ENCODE measurements at places on chromosomes 6 and 20.

DNA sequence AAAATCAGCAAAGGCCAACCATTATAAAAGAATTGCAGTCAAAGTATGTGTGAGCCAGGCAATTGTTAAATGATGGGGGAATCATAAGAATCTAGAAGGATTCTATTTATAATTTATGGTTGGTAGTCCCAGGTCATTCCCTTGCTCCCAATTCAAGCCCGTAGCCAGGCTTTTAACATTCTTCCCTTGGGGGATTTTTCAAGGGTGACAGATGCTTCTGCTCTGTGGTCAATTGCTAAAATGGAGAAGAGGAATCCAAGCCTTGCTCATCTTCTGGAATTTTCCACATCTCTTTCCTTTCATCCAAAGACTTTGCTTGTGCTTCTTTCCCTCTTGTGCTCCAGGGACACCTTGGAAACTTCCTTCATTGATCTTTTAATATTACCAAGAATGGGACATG, 18.0 kb upstream of the BCAS1 start:
- DNase-seq = no peak

DNA sequence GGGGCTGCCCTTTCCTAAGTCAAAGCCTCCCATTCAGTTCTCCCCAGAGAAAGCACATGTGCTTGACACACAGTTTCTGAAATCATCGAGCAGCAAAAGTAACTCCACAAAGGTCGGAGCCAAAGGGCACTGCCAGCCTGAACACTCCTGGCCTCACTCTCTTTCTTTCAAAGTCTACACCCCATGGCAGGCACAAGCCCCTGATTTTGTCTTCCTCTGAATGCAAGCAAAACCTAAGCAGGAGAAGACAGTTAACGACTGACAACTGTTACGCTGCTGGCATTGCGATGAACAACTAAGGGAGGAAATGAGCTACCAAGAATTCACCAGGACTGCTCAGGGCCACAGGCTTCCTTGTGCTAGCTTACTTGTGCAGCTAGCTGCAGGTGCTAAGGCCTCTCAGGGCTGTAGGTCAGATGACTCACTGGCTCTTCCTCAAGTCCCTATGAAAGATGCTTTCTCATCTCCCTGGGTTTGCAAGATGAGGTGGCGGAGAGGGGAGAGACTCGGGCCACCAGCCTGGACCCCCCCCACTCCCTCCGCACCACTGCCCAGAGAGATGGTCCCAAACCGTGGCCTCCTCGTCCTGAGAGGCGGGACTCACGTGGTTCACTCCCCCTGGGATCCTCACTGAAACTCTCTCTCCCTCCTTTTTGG, 208.2 kb downstream of the DLL1 start:
- no peak for DNase-seq

DNA sequence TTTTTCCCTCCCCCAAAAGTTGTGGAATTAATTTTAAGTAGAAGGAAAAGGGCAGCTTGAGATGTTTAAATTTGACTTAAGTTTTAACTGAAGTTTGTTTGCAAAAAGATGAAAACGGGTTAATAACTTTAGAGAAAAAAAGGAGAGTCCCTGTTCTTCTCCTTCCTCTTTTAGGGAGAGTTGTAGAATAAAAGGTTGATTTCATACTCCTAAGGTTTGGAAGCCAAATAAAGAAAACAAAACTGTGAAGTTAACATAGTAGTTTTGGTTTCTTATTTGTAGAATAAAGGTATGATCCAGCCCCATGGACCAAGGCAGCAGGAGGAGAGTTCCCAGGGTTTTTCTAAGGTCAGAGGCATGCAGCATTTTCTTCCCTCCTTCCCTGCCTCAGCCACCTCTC, 33.4 kb downstream of the FOXO3 start:
- no peak for DNase-seq

DNA sequence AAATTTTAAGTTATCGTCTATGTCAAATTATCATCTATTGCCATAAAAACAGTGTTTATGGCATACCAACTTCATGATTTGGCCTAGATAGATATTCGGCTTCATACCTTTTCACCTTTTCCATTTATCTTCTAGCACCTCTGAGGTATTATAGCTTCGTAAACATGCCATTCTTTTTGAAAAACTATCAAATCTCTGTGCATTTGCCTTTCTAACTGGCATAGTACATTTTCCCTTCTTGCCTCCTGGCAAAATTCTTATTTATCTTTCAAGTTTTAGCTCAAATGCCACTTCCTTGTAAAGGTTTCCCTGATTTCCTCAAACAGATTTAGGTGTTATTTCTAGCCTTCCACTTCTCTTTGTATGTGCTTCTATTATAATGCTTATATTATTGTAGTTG, 7.0 kb upstream of the REV3L start:
- DNase-seq = no peak

DNA sequence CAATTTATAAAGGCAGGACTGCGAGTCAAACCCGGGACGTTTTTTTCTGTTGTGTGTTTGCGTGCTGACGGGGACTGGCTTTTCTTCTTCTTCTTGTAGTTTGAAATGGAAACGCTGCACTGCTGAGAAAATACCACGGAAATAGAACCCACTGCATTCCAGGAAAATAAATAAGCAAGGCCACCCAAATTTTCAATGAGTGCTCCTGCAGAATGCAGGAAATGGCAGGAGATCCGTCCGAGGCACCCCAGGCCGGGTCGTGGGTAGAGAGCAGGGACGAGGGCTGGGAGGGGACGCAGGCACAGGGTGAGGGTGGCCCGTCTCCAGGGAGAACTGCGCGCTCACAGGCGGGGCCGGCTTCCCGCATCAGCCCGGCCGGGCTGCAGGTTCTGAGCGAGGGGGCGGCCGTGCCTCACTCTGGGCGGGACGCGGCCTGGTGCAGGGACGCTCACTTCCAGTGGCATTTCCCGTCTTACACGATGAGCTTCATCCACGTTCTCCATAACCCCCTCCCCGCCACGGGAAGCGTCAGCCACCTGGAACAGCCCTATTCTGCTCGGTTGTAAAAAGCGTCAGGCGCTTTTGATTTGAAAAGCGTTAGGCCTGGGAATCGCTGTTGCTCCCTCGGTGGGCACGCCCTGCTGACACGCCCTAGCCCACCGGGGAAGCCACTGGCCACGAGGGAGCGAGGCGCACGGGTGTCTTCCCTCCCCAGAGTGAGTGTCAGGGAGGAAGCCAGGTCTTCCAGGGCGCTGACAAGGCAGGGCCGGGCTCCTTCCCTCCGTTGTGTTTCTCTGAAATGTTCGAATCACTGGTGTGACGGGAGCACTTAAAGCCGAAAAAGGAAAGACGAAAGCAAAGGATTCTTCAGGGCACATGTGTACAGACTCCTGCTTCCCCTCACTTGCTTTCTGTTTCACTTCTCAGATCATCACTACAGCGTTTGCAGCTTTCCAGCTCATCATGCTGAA, 17.9 kb upstream of the EXOC2 start:
- DNase-seq = peak; percentile 31

DNA sequence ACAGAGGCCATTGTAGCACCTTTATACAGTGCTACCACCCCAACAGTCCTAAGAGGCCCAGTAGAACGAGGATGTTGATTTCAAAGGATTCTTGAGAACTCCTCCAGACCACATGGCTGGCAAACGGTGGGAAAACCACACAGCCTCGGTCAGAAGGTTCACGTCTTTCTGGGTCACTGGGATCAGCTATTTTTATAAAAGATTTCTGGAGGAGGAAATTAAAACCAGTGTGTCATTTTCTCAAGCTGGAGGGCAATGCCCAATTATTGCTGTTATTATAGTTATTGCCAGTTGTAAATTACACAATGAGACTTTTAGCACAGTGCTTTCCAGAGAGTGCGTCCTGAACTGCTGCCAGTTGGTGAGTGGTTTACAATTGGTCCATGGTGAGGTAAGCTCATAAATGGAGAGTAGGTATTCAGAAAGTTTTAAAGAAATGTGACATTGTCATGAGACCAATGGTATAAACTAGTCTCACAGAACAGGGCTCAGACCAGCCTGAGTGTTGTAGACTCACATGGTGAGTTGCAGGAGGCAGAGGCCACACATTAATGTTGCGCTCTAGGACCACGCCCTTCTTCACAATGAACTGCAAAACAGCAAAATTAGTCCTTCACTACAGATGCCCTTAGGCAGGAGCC, 8.4 kb upstream of the PPP1R14C start:
- DNase-seq = peak; percentile 72

GRCh38 chr6:149565527-149566409, at the start of gene GINM1:
GINM1 (plus strand) TSS chr6:149566375; CDS start chr6:149566415, 40 bp downstream.
- DNase-seq = peak; percentile 97

- no peak for DNase-seq
These were observed 51.6 kb upstream of the SNAP25 start for GRCh38 chr20:10167040-10167439.

- DNase-seq = no peak
These were observed 51.6 kb downstream of the EYA2 start for GRCh38 chr20:46946181-46946624.

DNA sequence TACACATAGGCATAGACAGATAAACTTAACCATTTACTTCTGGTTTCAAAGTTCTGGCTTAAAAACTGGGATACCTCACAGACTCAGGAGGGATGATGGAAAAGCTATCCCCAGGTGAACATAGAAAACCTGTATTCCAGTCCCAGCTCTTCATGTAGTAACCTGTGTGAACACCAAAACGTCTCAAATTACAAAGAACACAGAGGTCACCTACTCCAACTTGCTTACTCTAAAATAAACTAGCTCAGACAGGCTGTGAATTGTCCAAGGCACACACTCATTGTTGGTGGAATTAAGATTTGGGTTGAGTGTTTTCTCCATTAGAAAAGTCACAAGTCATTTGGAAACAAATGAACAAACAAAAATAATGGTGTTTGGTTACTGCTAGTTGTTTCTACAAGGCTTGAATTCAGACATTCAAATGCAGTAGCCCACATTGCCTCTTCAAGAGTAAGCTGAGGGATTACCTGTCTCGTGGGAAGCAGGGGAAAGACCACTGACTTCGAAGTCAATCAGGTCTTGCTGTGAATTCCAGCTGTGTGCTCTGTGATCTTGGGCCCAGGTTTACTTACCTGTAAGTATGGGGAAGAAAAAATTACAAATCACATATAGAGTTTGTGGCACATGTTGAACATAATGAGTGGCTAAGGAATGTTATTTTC, 48.2 kb upstream of the LRRC1 start:
- peak; percentile 70 for DNase-seq

GRCh38 chr6:14280006-14280510, 162.5 kb downstream of the CD83 start:
- DNase-seq = no peak

DNA sequence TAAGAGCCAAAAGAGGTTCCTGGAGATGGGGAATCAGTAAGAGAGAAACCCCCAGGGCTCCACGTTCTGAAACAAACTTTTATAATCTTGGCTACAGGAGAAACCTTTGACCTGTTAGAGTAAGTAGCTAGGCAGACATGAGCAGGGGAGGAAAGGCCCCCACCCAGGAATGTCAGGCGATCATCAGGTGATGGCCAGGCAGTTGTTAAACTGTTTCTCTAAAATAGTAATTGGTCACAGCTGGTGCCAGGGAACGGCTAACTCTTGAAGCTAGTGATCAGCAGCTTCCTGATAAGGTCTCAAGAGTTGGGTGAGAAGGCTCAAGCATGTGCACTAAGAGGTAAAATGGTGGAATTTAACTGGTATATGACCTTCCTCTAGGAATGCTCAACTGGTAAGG, 263.8 kb downstream of the HDGFL1 start:
- no peak for DNase-seq

DNA sequence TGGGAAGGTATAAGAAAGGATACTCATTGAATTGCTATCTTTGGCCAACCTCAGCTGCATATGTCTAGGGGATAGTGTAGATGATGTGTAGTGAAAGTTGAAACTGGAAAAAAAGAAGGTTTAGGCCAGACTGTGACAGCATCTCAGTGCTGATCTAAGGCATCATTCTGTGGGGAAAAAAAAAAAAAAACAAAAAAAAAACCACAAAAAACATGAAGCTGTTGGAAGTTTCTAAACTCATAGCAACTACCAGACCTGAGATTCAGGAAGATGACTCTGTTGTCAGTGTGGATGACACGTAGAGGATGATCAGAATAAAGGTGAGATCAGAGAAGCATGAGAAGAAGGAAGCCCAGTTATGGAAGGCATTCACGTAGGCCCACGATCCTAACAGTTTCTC, 100.8 kb upstream of the CNKSR3 start:
- DNase-seq = no peak

GRCh38 chr6:111038534-111039252, 48.6 kb upstream of the SLC16A10 start:
- no peak for DNase-seq

- no peak for DNase-seq
These were observed 61.4 kb upstream of the TNFAIP3 start for GRCh38 chr6:137805622-137806021.

GRCh38 chr20:47249913-47250312, 106.6 kb downstream of the ZMYND8 start:
- DNase-seq = no peak

GRCh38 chr6:12099623-12100338, 87.7 kb downstream of the HIVEP1 start:
- DNase-seq = no peak

GRCh38 chr6:16712931-16713484, 48.3 kb downstream of the ATXN1 start:
- no peak for DNase-seq

Measured in NCI-H1417 (cell line).